ENCODE measurements at places on chromosomes 7 and 10.

DNA sequence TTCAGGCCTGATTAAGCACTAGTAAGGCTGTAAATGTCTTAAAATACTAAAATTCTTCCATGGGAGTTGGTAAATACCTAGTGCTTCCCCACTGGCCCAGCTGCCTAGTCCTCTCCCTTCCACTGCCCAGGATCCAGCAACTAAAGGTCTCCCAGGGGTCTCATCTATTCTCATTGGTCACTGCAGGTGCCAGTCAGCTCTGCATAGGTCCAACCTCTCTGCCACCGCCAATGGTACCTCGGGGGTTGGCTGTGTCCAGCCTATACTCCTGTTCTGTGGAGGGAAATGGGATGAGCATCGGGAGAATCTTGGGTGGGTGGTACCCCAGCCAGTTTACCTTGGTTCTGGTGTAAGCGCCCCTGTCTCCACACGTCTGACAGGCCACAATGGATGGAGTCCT, 6.1 kb upstream of the CREB5 start:
- no peak for DNase-seq

- DNase-seq, result no peak
Measured at GRCh38 chr10:35437829-35438228, 101.5 kb downstream of the CCNY start.

GRCh38 chr7:81186691-81187090, 267.8 kb upstream of the SEMA3C start:
- no peak for DNase-seq

- no peak for DNase-seq
Measured at GRCh38 chr10:126099366-126099765, 203.0 kb downstream of the FANK1 start.

DNA sequence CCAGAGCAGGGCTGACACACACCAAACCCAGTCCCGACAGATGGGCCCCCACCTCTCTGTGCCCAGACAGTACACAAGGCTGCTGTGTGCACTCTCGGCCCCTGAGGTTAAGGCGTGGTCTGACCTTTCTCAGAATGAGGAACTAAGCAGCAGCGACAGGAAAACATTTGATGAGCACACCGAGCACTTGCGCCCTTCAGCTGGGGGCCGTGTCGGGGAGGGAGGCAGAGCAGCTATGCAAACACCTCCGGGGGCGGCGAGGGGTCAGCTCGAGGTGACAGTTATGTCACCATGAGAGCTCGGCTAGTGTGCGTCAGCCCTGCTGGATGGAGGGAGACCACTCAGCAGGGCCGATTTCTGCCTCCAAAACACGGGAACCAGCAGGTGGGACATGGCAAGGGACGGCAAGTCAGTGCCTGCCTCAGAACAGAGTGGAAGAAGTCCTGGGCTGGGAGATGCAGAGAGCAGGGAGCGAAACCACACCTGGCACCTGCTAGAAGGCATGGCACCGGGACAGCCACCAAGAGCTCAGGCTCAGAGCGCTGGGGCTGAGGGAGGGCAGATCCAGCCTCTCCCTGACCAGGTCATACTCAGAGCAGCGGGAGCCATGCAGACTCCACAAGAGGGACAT, 57.4 kb downstream of the CHST15 start:
- DNase-seq, result no peak

GRCh38 chr7:101676956-101677355, 47.9 kb upstream of the MYL10 start:
- no peak for DNase-seq

GRCh38 chr10:123480845-123481244, 185.3 kb upstream of the GPR26 start:
- DNase-seq, result no peak

GRCh38 chr7:37000511-37000910, 276.2 kb upstream of the AOAH start:
- DNase-seq, result no peak

DNA sequence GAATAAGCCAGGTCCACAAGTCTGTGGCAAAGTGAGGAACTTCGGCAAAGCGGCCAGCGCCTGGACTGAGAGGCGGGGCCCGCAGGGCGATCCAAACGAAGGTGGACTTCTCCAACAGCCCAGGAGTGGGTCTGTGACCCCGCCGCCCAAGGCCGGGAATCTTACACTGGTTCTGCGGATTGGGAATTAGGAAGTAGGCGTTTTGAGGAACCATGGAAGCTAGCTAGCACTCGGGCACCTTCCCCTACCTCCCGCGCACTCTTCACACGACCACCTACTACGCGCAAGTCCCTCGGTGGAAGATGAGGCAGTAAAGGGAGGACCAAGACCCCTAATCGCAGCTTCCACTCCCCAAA, 570 bp upstream of the ARF5 start:
- no peak for DNase-seq

- no peak for DNase-seq
Measured at GRCh38 chr7:150964593-150965111, 13.5 kb downstream of the KCNH2 start.

- no peak for DNase-seq
Measured at GRCh38 chr10:12838366-12838765, 163.1 kb downstream of the CCDC3 start.

GRCh38 chr7:25739143-25739542, 412.9 kb upstream of the NFE2L3 start:
- DNase-seq, result no peak

GRCh38 chr7:98209166-98209920, 1.9 kb upstream of the BHLHA15 start:
- DNase-seq, result no peak

- DNase-seq, result peak; percentile 100
Measured at GRCh38 chr10:13882119-13882711, 295.4 kb downstream of the PRPF18 start.

DNA sequence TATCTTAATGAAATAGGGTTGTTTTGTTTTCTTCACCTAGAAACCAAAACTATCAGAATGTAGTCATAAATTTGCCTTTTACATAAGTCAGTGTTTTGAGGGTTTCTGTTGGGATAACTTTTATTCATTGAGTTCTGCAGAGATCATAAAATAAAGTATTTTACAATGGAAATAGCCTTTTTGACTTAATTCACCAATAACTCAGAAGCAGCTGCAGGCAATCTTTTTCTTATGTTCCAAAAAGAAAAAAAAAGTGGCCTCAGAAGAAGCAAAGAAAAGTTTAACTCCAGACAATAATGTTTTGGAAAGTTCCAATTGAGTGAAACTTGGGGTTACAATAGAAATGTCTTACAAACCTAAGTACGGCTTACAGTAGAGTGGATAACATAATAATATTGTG, 491.7 kb upstream of the NRP1 start:
- DNase-seq, result no peak

- no peak for DNase-seq
Measured at GRCh38 chr7:131466735-131467365, 89.6 kb downstream of the PODXL start.

GRCh38 chr7:31028006-31028405, 24.1 kb upstream of the ADCYAP1R1 start:
- no peak for DNase-seq

- DNase-seq, result no peak
Measured at GRCh38 chr7:1767524-1767923, 97.4 kb downstream of the ELFN1 start.

DNA sequence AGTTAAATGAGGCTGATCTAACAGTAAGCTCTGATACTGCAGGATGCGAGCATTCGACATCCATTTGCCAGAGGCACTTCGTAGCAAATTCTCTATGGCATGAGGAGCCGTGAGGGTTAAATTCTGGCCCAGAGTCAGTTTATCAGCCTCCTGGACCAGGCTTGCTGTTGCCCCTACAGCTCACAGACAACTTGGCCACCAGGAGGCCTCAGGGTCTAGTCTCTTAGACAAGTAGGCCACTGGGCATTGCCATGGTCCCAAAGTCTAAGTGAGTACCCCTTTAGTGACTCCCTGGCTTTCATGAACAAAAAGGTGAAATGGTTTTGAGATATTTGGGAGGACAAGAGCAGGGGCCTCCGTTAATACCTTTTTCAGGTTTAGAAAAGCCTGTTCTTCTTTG, 178.0 kb upstream of the MBL2 start:
- no peak for DNase-seq

GRCh38 chr10:12195281-12195602, 449 bp downstream of the NUDT5 start:
- DNase-seq, result no peak

GRCh38 chr7:143245123-143245522, 18.1 kb upstream of the GSTK1 start:
- peak; percentile 65 for DNase-seq

- DNase-seq, result peak; percentile 95
Measured at GRCh38 chr10:113788604-113789083, 37.2 kb downstream of the PLEKHS1 start.

GRCh38 chr7:11570922-11571550, 261.0 kb downstream of the THSD7A start:
- no peak for DNase-seq

GRCh38 chr7:67653856-67654454, 657.3 kb downstream of the TYW1 start:
- no peak for DNase-seq

- DNase-seq, result no peak
Measured at GRCh38 chr10:111724121-111724520, 459.4 kb downstream of the GPAM start.

- DNase-seq, result no peak
Measured at GRCh38 chr10:43960477-43960876, 311.8 kb upstream of the ZNF32 start.

- no peak for DNase-seq
Measured at GRCh38 chr7:79060498-79060897, 393.0 kb downstream of the MAGI2 start.

DNA sequence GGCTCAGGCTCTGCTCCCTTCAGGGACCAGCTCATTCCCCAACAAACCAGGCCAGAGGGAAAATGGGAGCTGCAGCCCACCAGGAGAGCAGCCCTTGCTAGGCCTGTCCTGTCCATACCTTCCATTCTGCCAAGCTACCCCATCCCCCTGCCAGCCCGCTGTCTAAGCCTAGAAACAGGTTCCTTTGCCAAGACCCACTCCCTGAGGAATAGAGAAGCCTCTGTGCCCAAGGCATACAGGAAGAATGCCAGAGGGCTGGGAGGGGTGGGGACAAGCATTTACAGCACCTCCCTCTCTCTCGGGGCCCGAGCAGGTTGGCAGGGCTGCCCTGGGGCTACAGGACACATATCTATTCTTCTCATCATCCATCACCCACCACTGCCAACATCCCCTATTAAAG, 178.3 kb downstream of the GRID1 start:
- DNase-seq, result no peak

- peak; percentile 62 for DNase-seq
Measured at GRCh38 chr7:47478017-47478344, 103.9 kb downstream of the TNS3 start.

- DNase-seq, result no peak
Measured at GRCh38 chr10:112535531-112535951, 88.5 kb downstream of the VTI1A start.

DNA sequence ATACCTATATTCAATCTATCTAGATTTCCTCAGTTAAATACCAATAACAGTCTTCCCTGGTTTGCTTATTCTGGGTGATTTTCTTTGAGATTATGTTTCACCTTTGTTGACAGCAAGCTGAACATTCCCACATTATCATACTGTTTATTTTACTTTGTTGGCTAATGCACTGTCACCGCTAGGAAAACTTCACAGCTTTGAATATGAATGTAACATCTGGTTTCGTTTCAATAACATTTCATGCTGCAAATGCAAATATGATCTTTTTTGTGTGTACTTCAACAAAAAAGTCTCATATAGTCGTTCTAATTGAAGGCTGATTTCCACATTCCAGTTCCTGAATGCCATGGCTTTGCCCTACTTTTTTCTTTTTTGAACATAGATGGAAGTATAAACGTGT, 946.3 kb upstream of the GHITM start:
- DNase-seq, result no peak

GRCh38 chr10:1100691-1101368, 44.6 kb downstream of the WDR37 start:
- no peak for DNase-seq

DNA sequence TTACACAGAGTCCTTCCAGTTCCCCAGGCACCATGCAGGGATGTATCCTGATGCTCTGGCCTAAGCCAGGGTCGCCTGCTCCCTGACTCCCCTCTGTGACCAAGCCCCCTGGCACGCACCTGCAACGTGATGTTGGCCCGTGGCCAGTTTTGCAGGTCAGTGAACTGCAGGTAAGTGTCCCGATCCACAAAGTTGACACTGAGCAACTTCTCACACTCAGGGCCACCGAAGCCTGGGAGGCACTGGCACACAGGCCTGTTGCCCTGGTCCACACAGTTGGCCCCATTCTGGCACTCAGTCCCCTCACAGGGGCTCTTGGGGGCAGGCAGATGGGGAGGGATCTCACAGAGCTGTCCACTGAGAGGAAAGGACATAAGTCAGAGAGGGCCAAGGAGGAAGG, 174.3 kb downstream of the LCOR start:
- DNase-seq, result no peak

DNA sequence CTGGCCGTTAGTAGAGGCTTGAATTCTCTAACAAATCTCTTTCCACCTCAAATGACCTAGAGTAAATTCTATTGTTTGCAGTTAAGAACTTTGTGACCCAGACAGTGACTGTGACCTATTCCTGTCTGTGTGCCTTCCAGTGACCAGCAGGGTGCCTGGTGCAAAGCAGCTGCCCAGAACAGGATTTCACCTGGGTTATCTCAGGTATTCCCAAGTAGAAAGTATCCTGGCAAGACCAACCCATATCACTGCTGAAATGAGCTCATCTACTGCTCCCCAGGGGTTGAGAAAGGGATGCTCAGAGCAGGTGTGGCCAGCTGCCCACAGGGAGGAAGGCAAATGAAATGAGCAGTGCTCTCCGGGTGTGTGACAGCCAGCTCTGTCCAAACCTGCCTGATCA, 2.1 kb upstream of the MSMB start:
- no peak for DNase-seq
